ENCODE measurements at places on chromosomes 13 and 19. TPM values are rescaled to one million over a fixed set of nuclear protein-coding genes. Genes with fewer than 3 reads are reported as not detected.

DNA sequence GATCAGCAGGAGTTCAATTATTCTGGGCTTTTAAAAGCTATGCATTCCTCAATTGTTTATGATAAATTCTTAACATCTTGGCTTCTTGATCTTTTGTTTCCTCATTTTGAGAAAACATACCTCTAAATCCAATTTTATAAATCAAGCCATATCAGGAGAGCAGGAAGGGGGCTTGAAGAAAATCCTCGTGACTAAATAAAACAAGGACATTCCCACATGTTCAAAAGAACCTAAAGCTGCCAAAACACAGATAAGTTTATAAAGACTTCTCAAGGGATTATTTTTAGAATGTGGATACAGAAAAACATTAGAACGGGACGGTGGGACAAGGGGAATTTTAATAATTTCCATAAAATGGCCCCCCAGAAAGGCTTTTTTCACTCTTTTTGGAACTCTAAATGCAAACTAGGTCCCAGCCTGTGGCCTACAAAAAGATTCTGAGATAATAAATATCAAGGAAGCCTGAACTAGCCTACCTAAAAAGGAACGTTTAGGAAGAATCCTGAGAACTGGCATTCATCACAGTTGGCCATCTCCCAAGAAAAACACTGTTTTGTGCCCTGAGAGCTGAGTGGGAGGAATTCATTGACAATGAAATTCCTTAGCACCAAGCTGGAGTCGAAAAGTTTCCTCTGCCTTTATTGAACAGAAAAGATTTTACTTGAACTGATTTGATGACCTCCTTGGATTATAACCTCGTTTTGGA, 30.1 kb downstream of the ZAR1L start:
- no peak for DNase-seq

DNA sequence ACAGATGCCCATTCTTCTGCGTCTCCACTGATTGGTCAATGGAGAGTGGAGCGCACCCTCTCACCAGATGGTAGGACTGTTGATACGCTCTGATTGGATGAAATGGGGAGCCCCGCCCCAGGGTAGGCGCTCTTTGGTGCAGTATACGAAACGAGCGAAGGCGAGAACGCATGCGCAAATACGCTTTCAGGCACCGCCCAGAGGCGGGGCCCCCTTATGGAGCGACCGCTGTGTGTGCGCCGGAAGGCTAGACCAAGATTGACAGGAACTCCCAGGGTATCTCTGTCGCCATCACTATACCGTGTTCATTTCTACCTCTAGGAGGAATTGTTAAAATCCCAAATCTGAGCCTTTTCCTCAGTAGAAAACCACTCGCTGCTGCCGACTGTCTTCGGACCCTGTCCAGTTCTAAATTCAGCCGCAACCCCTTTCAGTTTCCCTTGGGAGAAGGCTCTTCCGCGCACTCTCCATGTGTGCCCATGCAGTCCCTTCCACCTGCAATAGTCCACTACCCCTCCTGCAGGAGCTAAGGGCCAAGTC, 720 bp upstream of the HNRNPL start:
- peak; percentile 100 for DNase-seq

DNA sequence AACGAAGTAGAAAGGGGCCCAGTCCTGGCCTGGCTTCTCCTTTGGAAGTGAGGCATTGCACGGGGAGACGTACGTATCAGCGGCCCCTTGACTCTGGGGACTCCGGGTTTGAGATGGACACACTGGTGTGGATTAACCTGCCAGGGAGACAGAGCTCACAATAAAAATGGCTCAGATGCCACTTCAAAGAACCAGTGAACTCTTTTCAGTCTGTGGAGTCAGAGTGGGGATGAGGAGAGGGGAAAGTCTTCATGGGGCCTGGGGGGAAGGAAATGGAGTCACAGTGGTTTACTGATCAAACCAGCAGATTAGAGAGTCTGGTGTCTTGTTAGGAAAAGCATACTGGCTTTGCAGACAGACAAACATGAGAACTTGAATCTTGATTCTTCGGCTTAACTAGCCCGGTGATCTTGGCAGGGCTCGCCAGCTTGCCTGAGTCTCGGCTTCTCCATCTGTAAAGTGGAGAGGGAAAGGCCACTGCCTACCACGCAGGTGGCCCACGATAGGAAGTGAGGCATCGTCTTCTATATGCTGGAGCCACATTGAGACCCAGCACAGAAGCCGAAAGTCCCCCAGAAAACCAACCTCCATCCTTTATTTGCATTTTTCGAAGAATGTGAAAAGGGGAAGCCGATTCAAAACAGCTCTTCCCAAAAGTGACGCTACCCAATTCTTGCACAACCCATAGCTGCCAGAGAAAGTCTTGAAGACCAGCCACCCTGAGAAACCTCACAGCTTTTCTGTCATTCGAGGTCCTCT, at the start of gene FFAR1:
FFAR1 (plus strand) TSS at position 732 of the 759 bp plus-strand sequence. CDS start 3,650 bp downstream, outside the sequence.
- no peak for DNase-seq

The SSC5D gene
- polyA plus RNA-seq: not detected

All from small intestine (tissue), 16 donors.